Activated CD4-positive, alpha-beta T cell treated with anti-CD3 and anti-CD28 coated beads for 48 hours (primary cell): ENCODE measurements at places on chromosomes 5 and 9.

DNA sequence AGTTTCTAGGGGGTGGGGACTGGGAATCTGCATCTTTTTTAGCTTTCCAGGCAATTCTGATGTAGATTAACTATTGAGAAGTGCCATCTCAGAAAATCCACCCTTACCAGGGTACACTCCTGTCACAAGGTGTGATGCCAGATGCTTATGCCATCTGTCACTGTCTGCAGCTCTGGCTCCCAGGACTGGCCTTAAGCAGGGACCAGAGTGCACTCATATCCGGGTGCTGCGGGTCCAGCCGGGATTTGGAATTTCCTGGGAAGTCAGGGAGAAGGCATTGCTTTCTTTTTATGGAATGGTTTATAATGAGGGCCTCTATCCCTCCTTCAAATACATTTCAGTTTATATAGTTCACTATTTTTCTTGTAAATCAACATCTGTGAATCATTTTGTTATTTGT, 92.6 kb downstream of the TMEM174 start:
- no peak for DNase-seq

GRCh38 chr5:163661360-163661759, 155.9 kb downstream of the MAT2B start:
- DNase-seq: no peak

DNA sequence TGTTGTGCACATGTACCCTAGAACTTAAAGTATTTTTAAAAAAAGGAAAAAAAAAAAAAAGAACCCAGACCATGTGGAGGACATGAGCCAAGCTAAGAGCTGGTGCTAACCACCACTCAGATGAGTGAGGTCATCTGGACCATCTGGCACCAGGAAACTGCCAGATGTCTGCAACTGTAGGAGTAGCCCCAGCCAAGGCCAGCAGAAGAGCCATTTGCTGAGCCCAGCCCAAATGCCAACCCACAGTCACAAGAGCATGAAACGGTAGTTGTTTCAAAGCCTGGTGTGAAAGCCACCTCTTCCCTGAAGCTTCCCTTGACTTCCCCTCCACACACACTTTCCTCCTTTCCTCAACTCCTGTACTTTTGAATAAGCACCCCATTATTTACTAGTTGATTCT, 69.2 kb upstream of the FCN1 start:
- no peak for DNase-seq

- no peak for DNase-seq
Measured at GRCh38 chr9:13974891-13975290, 339.1 kb downstream of the NFIB start.

DNA sequence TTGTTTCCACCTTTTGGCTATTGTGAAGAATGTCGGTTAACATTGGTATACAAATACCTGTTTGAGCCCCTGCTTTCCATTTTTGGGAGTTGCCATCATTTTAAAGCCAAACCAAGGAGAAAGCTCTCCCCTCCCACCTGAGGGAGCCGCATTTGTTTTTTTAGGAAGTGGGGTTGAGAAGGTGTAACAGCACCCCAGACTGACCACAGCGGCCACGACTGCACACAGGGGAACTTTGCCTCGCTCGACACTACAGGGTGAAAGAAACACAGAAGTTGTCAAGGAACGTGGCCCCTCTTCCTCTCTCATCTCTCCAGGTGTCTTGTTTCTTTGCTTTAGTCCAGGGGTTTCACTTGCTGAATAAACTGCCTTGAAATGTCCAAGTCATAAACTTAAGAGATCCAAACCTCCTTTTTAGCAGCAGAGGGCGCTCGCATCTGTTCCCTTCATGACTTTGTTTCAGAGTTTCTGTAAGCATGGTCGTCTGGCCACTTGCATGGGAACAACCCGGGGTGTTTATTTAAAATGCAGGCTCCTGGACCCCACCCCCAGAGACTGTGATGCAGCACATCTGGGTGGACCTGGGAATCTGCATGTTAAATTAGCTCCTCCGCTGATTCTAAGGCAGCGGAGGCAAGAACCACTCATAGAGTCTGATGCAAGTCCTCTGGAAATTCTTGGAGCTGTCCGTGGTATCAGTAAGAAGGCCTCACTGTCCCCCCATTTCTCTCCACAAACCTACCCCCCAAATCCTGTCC, 2.1 kb upstream of the TTLL11 start:
- peak; percentile 69 for DNase-seq

DNA sequence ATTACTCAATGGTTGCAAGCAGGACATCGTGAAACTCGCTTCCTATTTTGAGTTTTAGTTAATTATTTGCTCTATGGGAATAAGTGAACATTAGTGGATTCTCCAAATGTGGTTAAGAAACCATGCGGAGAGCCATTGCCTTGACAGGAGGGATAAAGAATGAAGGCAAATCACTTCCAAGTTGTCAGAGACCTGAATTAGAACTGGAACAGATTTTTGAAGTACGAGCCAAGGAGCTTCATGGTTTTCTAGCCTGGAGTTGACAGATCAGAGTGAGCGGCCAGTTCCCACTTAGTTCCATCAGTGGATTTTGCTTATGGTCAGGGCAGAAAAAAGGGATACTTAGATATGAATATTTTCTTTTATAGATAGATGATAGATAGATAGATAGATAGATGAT, 171.4 kb upstream of the CDH10 start:
- no peak for DNase-seq

- DNase-seq: no peak
Measured at GRCh38 chr5:88818296-88818695, 64.7 kb downstream of the MEF2C start.

GRCh38 chr9:80648336-80648735, 1041.0 kb downstream of the TLE1 start:
- DNase-seq: no peak

GRCh38 chr9:72579880-72580550, 58.6 kb downstream of the TMC1 start:
- DNase-seq: no peak
